Thoracic aorta (tissue), 2 donors: ENCODE measurements at places on chromosomes 7 and 10. TPM values are rescaled to one million over a fixed set of nuclear protein-coding genes. Genes with fewer than 3 reads are reported as not detected.

GRCh38 chr7:14950013-14950412, 47.5 kb upstream of the DGKB start:
- no peaks in the 10 kb centered on the region for H3K27me3 ChIP-seq
- H3K4me1 ChIP-seq: no peaks in the 10 kb centered on the region
- no peak overlapping the region for H3K4me3 ChIP-seq
- no peak for DNase-seq
- no peak overlapping the region for H3K27ac ChIP-seq

DNA sequence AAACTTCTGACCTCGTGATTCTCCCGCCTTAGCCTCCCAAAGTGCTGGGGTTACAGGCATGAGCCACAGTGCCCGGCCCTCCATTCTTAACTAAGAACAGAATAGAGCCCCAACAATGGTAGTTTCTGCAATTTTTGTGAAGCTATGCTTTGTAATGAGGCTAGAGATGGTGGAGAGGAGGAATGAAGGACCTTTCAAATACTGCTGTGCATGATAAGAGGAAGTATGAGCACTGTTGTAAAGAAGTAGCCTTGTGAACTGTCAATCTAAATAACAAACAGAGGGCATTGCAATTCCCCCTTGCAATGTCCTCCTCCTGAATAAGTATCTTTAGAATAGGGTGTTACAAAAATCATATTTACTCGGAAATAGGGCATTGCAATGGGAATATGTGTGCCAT, 70.2 kb downstream of the EVX1 start:
- H3K27me3 ChIP-seq: no peaks in the 10 kb centered on the region
- no peak for DNase-seq
- H3K4me1 ChIP-seq: no peaks in the 10 kb centered on the region
- H3K4me3 ChIP-seq: no peak overlapping the region

DNA sequence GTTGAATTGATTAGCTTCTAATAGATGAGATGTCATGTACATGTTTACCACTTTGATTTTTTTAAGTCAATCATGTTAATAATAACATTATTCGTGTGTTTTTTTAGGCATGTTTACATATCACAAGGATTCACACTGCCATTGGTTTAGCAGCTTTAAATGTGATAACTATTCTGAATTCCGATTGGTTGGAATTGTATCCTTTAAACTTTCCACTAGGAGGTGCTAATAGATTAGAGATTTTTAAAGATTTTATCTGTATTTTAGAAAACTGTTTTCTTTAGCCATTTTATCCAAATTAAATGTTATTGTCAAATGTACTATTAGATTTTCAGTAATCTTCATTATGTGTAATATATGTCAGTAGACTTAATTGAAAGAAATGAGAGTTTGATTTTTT, 83.2 kb downstream of the HECTD2 start:
- no peak overlapping the region for H3K27ac ChIP-seq
- no peak for DNase-seq
- H3K4me1 ChIP-seq: peaks cover 7% of the 10 kb centered on the region
- no peak overlapping the region for H3K4me3 ChIP-seq

PAX4 gene
- not detected for total RNA-seq

WDFY4 gene
- 14.9 TPM for total RNA-seq

SPDYE2 gene
- not detected for total RNA-seq

ZNF736 gene
- total RNA-seq: 17.1 TPM

FAS gene
- 32.6 TPM for total RNA-seq

IRF5 gene
- total RNA-seq: 11.9 TPM
